ENCODE measurements at places on chromosomes 2 and 18.

DNA sequence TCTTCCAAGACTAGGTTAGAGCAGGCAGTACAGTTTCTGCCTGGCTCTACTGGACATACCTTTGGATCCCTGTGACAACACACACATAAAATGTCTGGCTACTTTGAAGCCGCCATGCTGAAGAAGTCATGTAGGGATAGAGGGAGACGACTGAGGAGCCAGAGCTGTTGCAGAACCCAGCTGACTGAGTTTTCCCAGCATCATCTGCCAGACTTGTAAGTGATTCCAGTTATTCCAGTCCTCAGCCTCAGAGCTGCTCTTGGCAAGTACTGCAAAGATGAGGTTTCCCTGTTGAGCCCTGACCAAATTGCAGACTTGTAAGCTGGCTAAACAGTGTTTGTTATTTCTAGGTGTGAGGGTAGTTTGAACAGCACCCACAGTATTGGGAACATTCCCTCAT is 31.5 kb upstream of the TSPYL6 start:
- no peak for DNase-seq

DNA sequence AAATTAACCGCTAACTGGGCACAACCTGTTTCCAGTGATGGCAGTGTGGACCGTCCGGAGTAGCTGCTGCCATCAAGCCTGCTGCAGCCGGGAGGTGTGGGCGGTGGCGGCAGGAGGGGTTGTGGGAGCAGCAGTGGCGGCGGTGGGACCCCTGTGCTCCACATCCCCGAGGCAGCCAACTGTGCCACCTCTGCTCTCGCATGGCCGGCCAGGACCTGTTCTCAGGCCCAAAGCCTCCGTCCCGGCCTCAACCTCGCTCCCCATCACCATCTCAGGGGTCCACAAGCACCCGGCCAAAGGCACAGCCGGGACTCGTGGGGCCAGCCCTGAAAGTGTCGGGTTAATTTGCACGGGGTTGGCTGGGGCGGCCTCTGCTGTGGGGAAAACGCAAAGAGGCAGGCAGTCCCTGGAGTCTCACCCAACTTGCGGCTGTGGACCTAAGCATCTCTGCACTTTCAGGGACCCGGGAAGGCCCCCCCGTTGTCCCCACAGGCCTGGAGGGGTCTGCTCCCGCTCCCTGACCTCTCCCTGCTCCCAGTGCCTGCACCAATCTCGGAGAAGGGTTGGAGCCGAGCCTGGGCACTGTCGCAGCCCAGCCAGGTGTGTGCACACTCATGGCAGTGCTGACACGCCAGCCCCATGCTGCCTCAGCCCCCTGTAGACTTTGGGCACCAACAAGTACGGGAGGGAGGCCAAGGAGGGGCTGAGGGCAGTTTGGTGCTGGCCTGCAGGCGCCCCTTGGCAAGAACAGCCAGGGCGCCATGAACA is 44.4 kb upstream of the PEX13 start:
- DNase-seq = no peak

DNA sequence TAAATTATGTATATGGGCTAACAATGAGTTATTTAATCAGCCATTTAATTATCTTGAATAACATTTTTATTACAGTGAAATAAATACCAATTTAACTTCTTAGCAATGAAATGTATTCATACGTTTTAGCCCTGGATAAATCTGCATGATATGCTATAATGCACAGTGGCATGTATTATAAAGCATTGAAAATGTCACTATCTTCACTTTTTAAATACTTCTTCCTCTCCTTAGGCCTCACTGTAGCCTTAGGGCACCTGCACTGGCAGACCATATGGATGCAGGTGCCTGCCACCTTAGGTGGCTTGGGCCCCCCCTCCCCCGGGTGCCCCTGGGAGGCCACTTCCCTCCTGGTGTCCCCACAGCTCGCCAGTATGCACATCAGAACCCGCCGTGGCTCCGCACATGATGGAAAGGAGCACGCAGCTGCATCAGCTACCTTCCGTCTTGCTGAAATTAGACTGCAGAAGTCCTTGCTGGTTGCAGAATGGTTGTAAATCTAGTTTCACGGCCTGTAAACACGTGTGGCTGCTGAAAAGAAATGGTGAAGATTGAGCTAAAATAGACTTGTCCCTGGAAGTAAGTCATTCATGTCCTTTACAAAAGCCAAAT is 56.7 kb downstream of the ADI1 start:
- no peak for DNase-seq

GRCh38 chr2:224004105-224004695 is 34.9 kb downstream of the SERPINE2 start:
- DNase-seq = no peak

- DNase-seq = no peak
These were observed 113.6 kb downstream of the PDCL3 start for GRCh38 chr2:100676346-100676745.

- DNase-seq = no peak
These were observed 1932.0 kb downstream of the SUCLG1 start for GRCh38 chr2:82527124-82527523.

GRCh38 chr2:126221506-126221905 is 434.5 kb upstream of the GYPC start:
- no peak for DNase-seq

GRCh38 chr2:158512323-158512722 is 55.6 kb downstream of the PKP4 start:
- no peak for DNase-seq

GRCh38 chr2:7009207-7009911 is 92.1 kb downstream of the RNF144A start:
- no peak for DNase-seq

DNA sequence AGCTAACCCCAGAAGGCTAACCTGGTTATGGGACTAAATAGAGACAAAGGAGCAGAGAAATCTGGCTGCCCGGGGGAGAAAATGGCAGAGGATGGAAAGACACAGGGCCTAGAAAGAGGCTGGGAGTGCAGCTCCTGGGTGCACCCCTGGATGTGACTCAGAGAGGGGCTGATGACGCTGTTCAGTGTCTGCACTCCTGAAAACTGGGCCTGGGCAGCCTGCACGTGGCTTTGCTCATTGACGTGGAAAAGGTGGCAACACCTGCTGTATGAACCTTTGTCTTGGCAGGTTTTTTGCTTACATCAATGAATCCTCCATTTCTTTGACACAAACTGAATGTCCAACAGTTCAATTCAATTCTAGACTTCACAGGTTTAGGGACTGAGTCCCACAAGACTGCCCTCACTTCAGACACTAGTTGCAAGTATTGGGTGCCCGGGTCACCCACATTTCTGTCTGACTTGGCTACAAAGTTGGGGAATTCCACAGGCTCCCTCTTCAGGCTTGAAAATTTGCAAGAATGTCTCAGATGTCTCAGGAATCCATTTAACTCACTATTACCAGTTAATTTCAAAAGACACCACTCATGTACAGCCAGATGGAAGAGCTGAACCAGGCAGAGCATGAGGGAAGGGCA is 47.3 kb upstream of the PUM2 start:
- no peak for DNase-seq

DNA sequence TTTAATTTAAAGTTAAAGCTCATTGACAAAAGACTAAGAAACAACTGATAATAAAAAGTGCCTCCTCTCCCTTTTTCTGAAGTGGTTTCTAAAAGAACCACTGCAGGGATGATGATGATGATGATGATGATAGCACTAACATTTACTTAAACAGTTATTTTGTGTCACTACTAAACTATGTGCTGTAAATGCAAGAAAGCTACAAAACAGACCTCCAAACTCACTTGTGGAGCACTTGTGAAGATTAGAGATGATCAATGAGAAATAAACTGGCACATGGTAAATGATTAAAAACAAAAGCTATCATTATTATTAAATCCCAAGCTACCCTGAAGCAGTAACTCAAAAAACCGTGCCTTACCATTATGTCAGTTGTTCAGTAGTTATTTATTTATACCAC is 88.7 kb downstream of the SLC8A1 start:
- DNase-seq = no peak

DNA sequence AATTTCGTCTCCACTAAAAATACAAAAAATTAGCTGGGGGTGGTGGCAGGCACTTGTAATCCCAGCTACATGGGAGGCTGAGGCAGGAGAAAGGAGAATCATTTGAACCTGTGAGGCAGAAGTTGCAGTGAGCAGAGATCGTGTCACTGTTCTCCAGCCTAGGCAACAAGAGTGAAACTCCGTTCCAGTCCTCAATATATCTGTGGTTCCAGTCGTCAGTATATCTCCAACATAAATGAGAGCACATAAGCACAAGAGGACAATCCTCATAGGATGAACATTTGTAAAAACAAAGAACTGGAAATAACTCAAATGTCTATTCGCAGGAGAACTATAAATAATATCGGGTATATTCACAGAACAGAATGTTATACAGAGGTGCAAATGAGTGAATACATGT is 13.1 kb upstream of the PLEK start:
- DNase-seq = no peak

- DNase-seq = no peak
These were observed 23.4 kb upstream of the RAPGEF4 start for GRCh38 chr2:172712251-172712650.

GRCh38 chr2:46376586-46376985 is 79.4 kb downstream of the EPAS1 start:
- peak; percentile 22 for DNase-seq

GRCh38 chr2:161158882-161159281 is 1.3 kb upstream of the TANK start:
- no peak for DNase-seq

DNA sequence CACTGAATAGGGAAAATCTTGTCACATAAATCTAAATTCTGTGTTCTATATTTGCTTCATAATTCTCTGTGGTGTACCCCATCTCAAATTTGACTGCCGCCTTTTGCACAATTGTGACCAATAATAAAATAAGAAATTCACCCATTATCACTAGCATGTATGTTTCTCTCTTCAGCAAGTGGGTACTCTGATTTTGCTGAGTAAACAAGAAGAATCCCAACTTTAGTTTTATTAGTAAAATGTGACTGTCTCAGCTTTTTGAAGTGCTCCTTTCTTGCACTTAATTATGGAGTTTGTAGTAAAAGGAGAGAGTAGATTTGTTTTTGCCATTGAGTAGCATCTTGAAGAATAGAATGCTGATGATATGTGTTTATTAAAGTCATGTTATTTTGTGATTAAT is 16.1 kb downstream of the ITPRID2 start:
- no peak for DNase-seq

GRCh38 chr18:41326311-41326710 is 628.7 kb upstream of the PIK3C3 start:
- no peak for DNase-seq

DNA sequence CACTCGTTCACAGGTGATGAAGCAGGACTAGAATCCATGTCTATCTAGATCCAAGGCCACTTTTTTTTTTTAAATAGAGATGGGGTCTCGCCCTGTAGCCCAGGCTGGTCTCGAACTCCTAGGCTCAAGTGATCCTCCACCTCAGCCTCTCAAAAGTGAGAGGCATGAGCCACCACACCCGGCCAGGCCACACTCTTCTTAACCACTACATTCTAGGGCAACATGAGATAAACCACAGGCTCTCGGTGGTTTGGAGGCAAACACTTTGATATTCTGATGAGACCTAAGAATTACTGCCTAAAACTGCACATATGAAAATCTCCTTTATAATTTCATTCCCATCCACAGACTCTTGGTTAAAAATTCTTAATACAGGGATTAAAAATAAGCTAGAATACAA is 51.8 kb downstream of the USP34 start:
- peak; percentile 38 for DNase-seq

GRCh38 chr2:74515981-74516633 is 1.9 kb downstream of the TLX2 start:
- DNase-seq = no peak

- no peak for DNase-seq
These were observed 144.3 kb downstream of the BCL2 start for GRCh38 chr18:63175264-63175663.

GRCh38 chr2:74461187-74462053 is 3.2 kb downstream of the WBP1 start:
- DNase-seq = no peak

- DNase-seq = no peak
These were observed 13.0 kb upstream of the TYMS start for GRCh38 chr18:644395-645004.
